ENCODE measurements at places on chromosomes 2 and 18.

DNA sequence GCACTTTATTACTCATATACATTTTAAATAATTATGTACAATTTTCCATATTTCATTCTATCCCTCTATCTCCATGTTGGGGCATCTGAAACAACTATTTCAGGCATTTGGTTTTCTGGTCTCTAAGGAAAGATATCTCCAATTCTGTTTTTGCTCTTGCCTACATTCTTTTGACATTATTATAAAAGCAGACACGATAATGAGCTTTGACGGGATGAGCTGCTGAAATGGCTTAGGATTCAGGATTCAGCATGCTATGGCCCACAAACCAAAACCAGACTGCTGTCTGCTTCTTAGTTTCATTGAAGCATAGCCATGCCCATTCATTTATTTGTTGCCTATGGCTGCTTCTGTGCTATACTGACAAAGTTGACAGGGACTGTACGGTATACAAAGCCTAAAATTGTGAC is 42.7 kb upstream of the GLS start:
- DNase-seq: no peak

DNA sequence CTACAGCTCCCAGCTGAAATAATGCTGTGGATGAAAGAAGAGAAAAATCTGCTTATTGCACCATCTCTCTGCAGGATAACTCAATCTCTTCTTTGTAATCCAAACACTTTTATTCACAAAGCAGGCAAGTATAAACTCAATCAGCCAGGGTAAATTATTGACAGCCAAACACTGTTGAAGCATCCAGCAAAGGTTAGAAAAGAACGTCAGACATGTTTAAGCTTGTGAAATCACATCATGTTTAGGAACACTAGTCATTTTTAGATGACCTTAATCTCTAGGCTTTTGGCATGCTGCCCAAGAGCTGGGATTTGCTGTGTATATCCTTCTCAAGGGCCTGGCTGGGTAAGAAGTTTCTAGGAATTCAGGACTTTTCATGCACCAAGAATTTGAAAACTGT is 1148.1 kb upstream of the FANCL start:
- no peak for DNase-seq

DNA sequence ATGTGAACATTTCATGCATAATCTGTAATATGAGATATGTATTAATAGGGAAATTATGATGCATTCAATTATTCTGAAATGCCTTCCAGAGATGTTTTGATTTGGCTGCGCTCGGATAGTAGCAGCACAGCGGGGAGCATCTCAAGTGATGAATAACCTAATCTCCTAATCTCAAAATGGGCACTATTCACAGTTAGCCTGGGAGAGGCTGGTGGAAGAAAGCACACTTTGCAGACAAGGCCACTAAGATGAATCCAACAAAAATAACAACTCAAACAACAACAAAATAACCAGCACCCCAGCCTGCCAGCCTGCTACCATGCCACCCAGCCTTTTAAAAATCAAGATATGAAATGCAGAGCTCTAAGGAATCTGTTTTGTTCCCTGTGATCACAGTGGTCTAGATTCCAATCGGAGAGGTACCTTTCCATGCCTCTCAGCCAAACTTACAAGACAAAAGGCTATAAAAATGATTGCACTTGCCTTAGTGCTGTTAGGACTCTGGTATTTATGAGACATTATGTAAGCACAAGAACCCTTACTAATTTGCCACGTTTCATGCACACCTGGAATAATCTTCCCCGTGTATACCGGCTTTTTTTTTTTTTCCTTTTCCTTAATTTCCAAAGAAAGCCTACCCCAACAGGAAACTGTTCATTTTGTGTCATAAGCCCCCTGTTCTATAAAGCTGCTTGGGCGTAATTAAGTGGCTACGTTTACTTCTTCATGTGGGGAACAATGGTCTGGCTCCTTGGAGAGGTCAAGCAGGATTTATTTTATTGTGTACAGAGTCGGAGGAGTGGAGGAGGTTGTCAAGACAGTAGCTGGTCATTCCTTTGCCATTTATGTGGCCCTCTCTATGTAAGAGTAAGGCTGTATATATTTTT is 526.9 kb upstream of the FANCL start:
- DNase-seq: no peak

DNA sequence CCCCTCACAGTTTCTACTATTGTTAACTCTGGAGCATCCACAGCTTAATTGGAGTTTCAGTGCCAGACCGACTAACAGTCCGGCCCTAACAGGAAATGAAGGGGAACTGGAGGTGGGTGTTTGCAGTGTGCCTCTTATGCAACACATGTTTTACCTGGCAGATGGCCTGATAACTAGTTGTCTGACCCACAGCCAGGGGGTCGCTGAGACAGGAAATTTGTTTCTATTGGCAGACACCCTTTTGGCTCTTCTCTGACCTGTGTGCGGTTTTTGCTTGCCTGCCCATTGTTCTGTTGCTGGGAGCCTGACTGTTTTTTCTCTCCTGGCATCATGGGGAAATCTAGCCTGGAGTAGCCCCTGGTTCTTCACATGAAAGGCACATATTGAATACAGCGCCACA is 1329.8 kb downstream of the DSC3 start:
- no peak for DNase-seq

DNA sequence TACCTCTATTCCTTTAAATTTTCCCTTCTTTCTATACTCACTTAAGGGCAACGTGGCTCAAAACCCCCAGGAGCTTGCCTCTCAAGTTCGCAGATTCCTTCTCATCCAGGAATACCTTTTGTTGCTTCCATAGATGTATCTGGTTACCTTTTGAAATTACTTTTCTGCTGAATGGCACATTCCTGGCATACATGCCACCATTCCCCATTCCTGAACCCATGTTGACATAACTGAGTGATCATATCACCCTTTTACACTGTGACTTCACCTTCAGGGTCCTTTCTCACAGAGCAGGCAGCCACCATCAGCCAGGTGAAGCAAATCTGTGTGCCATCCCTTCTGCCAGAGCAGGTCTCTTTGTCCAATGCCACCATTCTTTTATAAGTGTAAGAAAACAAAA is 615.8 kb downstream of the ARHGAP15 start:
- DNase-seq: no peak

DNA sequence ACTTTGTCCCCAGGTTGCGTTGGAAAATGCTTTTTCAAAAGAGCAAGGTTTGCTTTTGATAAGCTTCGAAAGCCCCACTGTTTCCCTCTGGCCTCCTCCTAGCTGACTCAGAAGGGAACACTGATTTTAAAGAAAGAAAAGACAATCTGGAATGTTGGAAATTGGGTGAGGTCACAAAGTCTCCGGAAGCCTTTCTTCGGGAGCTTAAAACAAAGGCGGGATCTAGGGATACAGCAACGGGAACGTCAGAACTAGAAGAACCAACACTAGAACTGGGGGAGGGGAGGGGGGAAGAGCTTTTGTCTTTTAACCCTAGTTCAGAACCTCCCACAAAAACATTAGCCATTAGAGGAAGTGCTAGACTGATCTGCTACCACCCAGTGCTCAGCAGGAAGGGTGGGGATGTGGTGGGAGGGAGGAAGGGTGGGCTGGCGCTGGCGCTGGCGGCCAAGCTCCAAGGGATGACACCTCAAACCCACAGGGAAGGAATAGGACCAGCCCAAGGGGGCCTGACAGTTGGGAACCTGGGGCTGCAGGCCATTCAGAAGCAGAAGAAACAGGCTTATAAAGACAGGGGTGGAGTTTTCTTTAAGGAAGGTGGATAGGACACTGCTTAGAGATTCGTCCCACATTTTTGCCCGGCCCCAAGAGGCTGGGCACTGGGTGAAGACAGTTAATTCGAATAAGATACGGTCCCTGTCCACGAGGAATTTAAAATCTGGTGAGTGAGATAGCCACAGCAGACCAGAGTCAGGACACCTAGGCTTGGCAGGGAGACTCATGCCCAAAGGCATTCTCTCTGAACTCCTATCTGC is 1.7 kb downstream of the TMSB10 start:
- peak; percentile 84 for DNase-seq

Data from hepatic stellate cell (primary cell).